Stimulated activated CD8-positive, alpha-beta memory T cell treated with anti-CD3 and anti-CD28 coated beads, Interleukin-7, amount 100 ng/mL, for 48 hours (primary cell): ENCODE measurements at places on chromosomes 4 and X.

- no peak for DNase-seq
Observed at GRCh38 chrX:99798936-99799335, 611.1 kb downstream of the PCDH19 start.

- DNase-seq: no peak
Observed at GRCh38 chr4:45368832-45369231, 642.5 kb upstream of the GNPDA2 start.

DNA sequence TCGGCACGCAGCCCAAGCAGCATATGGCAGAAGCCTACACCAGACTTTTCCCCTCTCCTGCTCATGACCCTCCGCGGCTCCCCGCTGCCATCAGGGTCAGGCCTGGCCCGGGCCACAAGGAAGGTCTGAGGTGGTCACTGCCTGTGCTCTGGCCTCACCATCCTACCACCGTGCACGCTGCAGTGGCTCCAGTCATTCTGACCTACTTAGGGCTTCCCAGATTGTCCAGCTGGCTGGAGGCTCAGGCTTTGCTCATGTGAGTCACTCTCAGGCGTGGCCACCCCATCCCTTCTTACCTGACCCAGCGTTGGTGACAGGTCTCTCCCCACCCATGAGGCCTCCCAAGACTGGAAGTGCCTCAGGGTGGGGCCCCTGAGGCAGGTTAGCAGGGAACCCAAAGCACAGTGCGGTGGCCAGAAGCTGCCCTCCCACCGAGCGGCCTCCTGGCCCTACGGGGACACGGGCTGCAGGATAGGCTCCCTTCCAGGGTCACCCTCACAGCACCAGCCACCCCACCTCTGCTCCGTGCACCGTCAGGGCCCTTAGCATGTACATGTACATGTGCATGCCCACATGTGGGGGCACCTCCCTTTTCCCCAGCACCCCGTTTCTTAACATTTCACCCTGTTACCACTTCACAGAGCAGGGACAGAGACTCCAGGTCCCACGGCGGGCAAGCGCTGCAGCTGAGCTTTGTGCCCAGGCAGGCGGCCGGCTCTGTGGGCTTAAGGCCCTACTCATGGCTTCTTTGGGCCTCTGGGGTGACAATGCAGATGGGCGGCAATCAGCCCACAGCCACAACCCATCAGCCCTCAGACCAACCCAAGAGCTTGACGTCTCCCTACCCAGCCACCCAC lies 2.2 kb downstream of the TREX2 start:
- DNase-seq: no peak

GRCh38 chr4:5079581-5079980 lies 28.3 kb downstream of the STK32B start:
- no peak for DNase-seq
